Stimulated activated CD4-positive, alpha-beta T cell treated with anti-CD3 and anti-CD28 coated beads, TNF-alpha, amount 100 ng/mL, for 24 hours (primary cell): ENCODE measurements at places on chromosomes 5 and 9.

GRCh38 chr5:66608501-66608900, 12.3 kb downstream of the MAST4 start:
- DNase-seq = no peak

DNA sequence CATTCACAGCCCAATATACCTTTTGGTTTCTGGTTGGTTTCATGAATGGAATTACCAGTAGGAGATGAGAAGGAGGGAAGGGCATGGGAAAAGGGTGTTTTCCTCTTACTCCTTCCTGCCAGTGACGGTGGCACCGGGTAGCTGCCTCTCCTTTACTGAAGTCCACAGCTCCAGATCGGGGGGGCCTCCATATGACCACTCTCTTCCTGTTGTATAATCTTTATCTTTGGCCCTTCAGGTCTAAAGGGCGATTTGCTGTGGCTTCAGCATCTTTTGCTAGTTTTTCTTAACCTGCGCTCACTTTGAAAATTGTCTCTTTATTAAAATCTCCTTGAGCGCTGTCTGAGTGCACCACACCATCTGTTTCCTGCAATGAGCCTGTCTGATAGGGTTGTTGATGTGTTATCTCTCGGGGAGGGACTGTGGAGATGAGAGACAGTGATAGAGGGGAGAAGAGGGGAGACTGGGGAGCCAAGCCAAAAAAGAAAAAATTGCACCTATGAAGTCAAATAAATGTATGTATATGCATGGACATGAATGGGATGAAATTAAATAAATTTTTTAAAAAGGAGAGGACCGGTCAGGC, 449.3 kb upstream of the KLF4 start:
- DNase-seq = no peak

GRCh38 chr5:41721516-41721915, 148.7 kb downstream of the OXCT1 start:
- DNase-seq = no peak

DNA sequence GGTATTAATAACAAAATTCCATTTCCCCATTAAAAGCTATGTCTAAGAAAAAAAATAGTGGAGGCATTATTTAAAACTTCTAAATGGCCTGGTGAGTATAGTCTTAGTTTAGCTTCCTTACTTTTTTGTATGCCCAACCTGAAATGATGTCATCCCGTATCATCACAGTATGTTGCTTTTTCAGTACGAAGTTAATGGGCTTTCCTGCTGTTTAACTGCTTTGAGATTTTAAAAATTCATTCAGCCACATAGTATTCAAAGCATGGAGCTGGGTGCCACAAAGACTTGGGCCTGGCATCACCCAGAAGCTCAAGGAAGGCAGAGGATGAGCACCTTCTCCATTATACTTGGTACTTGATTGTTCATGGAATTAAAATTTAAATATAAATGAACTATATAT, 7.4 kb downstream of the F2RL2 start:
- no peak for DNase-seq

GRCh38 chr9:120875954-120876841, 790 bp downstream of the PHF19 start:
- peak; percentile 73 for DNase-seq

- no peak for DNase-seq
These were observed 916 bp downstream of the TOR1A start for GRCh38 chr9:129822898-129823541.

GRCh38 chr9:76531231-76531780, 72.3 kb downstream of the GCNT1 start:
- no peak for DNase-seq

DNA sequence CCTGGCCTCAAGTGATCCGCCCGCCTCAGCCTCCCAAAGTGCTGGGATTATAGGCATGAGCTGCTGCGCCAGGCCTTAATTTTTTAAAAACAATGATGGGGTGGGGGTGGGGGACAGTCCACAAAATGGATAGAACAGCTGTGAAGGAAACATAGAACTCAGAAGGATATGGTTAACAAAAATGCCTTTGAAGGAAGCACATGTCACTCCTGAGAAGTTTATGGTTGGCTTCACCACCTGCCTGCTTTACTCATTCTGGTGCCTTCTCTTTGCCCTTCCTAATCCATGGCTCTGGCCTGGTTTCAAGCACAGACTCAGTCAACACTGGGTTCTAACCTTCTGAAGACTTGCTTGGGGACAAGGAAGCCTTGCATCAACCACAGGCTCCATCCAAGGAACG, 10.3 kb downstream of the BAG1 start:
- DNase-seq = no peak

- DNase-seq = no peak
These were observed 21.0 kb upstream of the ERAP2 start for GRCh38 chr5:96855031-96855872.

- DNase-seq = no peak
These were observed 25.5 kb upstream of the TAS2R1 start for GRCh38 chr5:9655641-9656040.

DNA sequence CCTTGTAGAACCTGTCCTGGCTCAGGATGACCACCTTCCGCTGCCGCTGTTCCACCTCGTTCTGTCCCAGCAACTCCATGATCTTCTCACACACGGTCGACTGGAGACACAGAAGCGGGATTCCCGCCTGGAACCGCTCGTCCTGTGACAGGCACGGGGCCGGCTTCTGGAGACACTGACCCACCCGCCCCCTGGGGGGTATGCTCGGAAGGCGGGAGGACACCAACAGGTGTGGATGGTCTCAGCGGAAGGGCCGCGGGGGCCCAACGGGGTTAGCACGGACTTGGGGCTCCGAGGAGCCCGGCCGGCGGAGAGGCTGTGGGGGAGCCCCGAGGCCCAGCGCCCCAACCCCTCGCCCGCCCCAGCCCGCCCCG, 530 bp downstream of the UCK1 start:
- DNase-seq = no peak

GRCh38 chr5:150398722-150399523, 13.8 kb downstream of the CD74 start:
- DNase-seq = no peak

- no peak for DNase-seq
These were observed 42.8 kb upstream of the EQTN start for GRCh38 chr9:27339661-27340284.

DNA sequence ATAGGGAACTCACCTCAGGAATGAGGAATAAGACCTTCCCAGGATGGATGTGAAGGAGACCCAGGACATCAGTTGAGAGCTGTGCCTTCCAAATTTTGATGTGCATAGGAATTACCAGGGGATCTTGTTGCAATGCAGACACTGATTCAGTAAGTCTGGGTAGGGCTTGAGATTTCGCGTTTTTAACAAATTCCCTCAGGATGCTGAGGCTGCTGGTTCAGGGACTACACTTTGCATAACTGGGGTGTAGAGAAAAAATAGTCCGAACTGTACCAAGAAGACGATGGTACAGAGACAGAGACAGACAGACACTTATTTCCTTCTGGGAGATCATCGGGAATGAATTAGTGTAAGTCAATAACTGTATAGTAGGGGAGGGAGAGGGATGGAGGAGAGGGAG, 82.3 kb upstream of the FREM1 start:
- DNase-seq = no peak

DNA sequence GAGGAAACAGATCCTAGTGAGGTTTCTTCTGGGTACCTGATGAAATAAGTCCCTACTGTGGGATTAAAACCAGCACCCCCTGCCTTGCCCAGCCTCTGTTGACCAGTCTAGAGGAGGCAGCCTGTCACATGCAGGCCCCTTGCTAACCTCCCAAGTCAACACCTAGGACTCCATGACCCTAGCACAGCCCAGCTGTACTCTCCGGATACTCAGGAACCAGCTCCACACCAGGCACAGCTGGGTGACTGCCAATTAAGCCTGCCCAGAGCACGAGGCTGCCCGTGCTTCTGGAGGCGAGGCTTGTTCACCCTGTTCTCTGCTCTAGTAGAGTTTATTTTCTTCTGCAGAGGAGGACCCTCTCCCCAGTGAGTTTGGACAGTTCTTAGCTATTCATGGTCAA, 92.5 kb downstream of the SNX24 start:
- DNase-seq = no peak

DNA sequence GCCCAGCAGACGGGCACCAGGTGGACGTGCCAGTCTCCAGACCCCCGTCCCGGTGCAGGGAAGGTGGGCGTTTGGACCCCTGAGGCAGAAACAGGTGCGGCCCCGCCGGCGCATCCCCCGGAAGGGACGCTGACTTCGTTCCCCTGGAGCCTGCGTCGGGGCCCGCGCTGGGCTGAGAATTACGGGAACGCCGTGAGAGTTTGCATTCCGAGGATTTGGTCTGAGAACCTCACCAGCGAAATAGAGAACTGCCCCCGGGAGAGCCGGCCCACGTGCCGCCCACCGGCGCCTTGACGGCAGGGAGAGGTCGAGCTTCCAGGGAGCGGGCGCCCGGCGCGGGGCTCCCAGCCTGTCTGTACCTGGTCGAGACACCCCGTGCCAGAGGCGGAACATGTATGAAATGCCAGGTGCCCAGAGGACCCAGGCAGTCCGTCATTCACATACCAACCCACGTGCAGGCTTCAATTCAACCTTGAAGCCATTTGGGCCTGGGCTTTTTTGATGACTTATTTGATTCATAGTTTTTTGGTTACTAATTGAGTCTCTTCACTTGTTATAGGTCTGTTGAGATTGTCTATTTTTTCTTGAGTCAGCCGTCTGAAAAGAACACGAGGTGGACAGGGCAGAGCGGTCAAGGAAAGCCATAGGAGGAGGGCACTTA, 877 bp upstream of the CAMSAP1 start:
- no peak for DNase-seq

DNA sequence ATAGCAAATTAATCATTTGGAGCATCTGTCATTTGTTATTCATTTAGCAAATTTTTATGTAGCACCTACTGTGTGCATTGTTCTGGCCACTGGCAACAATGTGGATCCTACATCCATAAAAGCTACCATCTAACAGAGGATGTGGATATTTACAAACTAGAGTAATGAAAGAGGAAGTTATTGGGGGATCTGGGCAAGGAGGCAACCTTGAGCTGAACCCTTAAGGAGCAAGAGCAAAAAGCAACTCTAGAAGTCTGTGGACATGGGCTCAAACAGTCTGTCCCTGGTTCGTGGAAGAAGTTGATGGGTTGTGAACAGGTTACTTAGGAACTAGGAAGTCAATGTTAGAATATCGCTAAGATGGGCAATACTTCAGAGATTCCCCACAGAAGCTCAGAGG, 259.9 kb downstream of the SYK start:
- no peak for DNase-seq

DNA sequence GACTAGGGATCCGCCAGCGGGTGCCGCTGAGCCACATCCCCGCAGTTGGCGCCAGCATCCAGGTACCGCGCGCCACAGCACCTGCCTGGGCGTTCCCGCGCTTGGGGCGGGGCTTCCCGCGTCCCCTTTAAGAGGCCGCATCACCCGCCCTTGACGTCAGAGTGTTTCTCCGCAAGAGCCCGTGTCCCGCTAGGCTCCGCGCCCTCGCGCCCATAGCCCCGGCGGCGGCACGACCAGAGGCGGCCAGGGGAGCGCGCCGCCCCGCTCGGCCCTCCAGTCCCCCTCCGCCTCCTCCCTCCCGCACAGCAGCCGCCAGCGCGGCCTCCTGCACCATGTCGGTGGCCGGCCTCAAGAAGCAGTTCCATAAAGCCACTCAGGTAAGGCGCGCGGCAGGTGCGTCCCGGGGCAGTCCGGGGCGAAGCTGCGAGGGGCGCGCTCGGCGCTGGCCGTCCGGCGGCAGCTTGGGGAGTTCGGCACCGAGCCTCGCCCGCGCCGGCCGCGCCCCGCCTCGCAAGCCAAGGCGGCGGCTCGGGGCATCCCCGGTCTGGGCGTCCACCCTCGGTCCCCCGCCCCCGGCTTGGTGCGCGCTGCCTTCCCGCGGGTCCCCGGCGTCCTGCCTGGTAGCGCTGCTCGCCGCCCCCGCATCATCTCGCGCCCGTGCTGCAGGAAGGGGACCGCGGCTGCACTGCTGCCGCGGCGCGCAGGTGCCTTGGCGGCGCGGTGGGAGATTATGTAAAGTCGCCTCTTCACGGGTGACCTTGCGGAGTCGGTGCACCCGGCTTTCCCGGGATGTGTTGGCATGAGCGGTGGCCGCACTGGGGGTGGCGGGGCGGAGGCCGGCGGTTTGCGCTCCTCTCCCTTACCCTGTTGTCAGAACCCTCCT, at the start of gene SH3GL2:
Gene SH3GL2, plus strand, starts transcription at position 156 of the 883 bp plus-strand sequence.
- no peak for DNase-seq

DNA sequence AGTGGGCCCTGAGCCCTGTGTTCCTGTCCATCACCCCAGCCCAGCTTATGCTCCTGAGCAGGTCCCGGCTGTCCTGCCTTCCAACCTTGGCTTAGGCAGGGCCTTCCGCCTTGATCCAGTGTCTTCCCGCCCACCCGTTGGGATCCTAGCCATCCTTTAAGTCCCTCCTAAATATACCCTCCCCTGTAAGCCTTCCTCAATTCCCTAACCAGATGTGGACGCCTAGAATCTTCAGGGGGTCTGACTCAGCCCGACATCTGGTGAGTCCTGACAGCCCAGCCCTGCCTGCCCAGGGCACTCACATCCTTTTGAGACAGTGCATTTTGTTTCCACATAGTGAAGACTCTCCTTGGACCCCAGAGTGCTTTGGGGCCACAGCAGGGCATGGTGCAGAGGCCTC, 23.7 kb downstream of the SLC6A7 start:
- no peak for DNase-seq

GRCh38 chr9:130626249-130626996, 38.0 kb upstream of the PRDM12 start:
- DNase-seq = no peak

GRCh38 chr9:2354856-2355696, 266.5 kb upstream of the VLDLR start:
- DNase-seq = no peak

DNA sequence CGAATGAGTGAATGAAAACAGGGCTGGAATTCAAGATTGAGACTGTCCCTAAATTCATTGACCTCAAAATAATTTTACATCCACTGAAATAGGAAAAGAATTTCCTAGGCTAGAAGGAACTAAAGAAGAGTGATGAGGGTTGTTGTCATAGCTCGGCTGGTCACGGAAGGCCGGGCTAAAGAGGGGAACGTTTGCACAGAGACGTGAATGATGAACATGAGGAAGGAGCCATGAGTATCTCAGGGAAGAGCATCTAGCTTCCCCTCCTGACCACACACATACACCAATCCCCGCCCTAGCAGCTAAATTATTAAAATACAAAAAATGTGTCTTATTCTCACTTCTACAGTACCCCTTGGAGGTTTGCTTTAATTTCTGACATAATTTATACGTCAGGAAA, 124.4 kb upstream of the ABCA1 start:
- DNase-seq = no peak

DNA sequence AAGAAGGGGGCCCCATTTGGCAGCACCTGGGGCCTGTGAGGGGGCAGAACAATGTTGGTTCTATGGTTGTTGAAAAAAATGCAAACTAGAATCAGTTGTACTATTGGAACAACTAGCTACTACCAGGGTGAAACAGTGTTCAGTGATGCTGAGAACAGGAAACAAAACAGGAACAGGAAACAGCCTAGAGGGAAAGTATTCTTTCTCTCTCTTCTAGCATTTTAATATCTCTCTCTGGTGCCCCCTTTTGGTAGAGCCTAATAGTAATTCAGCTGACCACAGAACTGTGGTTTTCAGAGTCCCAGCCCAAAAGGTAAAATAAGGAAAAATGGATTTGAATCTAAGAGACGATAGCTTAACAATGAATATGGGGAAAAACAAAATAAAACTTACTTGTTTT, 138.0 kb upstream of the KCNN2 start:
- DNase-seq = no peak
